ENCODE measurements at places on chromosomes 1 and 21. TPM values are rescaled to one million over a fixed set of nuclear protein-coding genes. Genes with fewer than 3 reads are reported as not detected.

DNA sequence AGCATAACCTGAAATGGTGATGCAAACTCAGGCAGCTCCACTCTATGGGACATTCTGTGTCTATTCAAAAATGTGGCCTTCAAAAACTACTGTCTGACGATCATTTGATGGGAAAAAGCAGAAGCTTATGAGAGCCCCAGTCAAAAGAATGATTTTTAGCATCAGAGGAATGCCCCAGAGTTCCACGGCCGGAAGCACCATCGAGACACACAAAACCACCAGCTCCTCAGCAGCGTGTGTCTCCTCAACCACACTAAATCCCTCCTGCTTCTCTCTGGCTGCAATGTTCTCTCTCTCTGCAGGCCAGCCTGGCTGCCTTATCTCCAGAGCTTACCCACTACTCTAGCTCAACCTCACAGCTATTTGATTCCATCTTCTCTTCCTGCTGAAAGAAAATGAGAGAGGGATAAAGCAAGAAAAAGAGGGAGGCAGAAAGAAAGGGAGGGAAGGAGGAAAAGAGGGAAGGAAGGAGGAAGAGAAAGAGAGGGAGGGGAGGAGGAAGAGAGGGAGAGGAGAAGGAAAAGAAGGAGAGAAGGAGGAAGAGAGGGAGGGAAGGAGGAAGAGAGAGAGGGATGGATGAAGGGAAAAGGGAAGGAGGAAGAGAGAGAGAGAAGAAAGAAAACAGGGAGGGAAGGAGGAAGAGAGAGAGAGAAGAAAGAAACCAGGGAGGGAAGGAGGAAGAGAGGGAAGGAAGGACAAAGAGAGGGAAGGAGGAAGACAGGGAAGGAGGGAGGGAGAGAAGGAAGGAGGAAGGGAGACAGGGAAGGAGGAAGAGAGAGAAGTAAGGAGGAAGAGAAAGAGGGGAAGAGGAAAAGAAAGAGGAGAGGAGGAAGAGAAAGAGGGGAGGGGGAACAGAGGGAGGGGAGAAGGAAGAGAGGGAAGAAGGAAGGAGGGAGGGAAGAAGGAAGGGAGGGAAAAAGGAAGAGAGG is 33.5 kb upstream of the LAPTM5 start:
- DNase-seq: no peak

DNA sequence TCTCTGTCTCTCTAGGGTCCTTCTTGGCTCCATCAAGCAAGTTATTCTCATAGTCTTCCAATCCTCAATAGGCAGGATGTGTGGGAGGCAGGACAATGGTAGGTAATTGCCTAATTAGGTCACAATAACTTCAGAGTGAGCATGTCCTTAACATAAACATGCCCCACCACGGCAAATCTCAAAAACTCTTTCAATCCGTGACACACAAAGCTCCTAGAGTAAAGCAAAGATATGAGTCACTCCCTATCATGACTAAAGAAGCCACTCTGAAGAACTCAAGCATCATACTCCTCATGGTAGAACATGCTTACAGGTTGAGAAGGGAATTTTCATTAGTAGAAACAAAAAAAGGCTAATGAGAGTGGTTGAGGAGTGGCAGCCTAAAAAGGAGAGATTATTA is 4.9 kb downstream of the HAO2 start:
- DNase-seq: no peak

GRCh38 chr21:45493401-45494001 is 48.7 kb downstream of the SLC19A1 start:
- no peak for DNase-seq

- no peak for DNase-seq
Observed at GRCh38 chr1:214494706-214495105, 56.7 kb downstream of the PTPN14 start.

GRCh38 chr1:101158424-101158823 is 78.4 kb upstream of the S1PR1 start:
- DNase-seq: no peak

GRCh38 chr21:38861989-38862683 is 56.4 kb downstream of the ETS2 start:
- no peak for DNase-seq

DNA sequence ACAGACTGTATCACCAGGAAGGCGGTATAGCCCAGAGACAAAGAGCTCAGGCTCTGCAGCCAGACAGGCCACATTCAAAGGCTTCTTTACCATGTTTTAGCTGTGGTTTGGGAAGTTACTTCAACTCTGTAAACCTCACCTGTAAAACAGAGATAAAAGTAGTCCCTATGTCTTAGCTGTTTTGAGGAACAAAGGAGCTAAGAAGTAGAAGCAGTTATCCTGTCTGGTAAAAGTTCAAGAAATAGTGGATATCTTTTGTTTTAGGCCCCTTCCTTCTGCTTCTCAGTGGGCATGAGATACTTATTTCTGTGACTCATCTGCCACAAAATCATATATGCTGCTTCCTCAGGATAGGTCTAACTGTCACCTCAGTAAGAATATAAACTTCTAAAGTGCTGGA is 6.5 kb downstream of the CD34 start:
- no peak for DNase-seq

- no peak for DNase-seq
Observed at GRCh38 chr1:81439046-81439823, 361.5 kb upstream of the ADGRL2 start.

- DNase-seq: no peak
Observed at GRCh38 chr1:154746622-154747299, 123.3 kb downstream of the KCNN3 start.

DNA sequence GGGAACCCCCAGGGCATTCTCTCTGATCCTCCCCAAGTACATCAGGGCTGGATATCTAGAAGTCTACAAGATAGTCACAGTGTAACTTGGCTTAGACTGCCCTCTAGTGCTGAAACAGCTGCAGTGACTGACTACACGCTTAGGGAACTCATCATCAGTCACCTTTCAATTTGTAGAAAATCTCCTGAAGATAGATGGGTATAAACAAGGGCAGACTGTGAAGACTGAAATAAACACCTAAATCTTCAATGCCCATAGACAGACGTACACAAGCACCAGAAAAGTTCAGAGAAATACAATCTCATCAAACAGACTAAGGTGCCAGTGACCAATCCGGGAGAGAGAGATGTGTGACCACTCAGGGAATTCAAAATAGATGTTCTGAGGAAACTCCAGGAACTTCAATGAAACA is 46.6 kb downstream of the PACC1 start:
- DNase-seq: no peak

DNA sequence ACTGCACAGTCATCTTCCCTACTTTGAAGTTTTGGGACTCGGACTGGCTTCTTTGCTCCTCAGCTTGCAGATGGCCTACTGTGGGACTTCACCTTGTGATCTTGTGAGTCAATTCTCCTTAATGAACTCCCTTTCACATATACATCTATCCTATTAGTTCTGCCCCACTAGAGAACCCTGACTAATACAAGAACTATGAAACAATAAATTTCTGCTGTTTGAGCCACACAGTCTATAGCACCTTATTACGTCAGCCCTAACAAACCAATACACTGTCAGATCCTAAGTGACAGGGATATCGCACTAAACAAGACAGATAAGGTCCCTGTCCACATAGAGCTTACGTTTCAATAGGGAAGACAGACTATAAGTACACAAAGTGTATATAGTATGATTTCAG is 120.1 kb downstream of the PLPP3 start:
- no peak for DNase-seq

DNA sequence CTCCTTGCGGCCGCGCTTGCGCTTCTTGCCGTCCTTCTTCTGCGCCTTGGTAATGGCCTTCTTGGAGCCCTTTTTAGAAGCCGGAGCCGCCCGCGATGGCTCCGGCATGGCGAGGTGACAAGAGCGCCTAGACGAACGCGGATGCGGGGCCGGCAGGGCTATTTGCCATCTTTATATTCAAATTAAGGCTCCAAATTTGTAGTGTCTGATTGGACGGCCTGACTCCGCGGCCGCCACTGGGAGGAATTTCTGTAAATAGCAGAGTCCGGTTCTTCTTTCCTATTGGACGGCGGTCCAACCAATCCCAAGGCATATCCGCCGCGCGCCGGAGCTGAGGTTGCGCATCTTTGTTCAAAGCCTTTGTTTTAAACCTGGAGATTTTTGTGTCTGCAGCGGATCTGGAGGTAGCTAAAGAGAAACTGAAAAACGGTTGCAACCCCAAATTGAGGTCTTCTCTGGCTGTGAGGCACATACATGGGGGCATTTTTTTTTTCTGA is 22.6 kb upstream of the RNF187 start:
- DNase-seq: peak; percentile 71

DNA sequence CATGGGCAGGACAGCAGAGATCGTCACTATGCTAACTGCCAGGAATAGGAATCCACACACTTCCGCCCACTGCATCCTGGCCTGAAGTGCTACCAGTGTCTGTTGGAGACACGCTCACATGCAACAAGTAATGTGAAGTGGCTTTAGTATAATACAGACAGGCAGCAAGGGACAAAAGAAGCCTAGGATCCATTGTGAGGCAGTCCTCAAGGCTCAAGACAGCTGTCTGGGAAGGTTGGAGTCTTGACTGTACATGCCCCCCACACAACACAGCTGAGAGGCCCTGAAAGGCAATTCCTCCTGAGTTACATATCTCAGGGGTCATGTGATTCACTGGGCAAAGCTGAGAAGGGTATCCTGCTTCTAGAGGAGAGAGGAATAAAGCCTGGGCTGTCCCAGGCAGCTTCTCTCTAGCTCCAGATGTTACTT is 39.9 kb upstream of the CD1D start:
- no peak for DNase-seq

GRCh38 chr1:56545711-56546110 is 33.7 kb downstream of the PLPP3 start:
- no peak for DNase-seq

DNA sequence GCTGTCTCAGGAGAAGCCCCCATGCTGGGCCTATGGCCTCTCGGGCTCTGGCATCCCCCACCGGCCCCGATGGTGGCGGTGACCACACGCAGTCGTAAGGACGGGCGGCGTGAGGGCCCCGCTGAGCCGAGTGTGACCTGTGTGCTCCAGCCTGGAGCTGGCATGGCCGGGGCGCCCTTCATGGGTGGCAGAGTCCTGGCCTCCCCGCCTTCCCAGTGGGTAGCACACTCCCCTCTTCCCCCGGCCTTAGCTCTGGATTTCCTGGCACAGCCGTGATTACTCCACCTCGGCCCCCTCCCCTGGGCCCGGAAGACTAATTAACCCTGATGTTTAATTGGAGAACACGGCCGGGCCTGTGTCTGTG is 44.6 kb downstream of the SLX9 start:
- DNase-seq: no peak

GRCh38 chr1:59769736-59770095 is 45.0 kb upstream of the HOOK1 start:
- no peak for DNase-seq

DNA sequence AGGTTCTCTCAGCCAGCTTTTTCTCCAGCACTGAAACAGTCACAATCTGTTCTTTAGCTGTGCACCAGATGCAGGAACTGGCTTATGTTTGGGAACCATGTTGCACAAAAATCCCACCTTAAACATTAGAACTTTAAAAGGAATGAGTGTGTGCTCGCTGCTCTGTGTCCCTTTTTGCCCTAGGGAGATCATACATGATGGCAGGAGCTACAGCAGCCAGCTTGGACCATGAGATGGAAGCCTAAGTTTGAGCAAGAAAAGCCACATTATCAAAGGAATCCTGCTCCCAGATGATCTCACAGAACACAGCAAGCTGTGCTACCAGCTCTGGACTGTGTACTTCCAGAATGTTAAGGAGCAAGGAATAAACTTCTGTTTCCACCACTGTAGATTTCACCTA is 3.5 kb downstream of the ZBTB17 start:
- no peak for DNase-seq

DNA sequence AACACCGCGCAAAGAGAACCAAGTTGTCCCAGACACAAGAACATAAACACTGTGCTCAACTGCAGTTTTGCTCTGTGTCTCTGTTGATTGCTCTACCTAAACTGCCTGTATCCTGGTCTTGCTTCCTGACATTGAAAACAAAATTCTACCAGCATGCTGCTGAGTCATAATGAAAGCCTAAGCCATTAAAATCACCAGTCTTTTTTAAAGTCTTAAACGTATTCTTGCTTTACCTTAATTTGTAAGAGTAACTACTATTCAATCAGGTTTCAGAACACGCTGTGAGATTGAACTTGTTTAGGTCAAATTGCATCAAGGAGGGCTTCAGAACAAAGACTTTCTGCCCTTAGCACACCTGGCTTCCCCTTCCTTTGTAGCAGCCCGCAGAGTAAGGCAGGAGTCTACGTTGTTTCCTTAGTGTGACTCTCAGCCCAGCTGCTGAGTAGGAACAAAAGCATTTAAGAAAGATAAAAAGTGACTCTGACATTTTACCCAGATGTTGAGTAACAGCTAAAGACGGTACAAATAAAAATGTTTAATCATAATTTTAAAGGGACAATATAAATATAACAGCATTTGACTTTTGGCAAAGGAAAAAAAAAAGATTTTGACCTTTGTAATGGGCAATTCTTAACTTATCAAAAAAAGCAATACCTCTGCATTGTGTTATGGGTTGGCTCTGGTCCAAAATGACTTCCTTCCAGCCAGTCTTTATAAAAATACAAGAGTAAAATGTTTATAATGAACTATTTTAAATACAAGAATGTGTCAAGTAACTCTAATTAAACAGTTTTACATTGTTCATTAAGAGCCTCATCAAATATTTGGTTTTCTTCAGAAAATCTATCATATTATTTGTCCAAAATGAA is 186.9 kb upstream of the ADGRL4 start:
- no peak for DNase-seq

Gene HCRTR1
- total RNA-seq: 0.98 TPM

Gene FCGR1A
- total RNA-seq: not detected

Gene CR1
- total RNA-seq: 0.09 TPM

Gene SELENON
- 72.8 TPM for total RNA-seq

Gene SUSD4
- total RNA-seq: 0.49 TPM

Gene SPRR5
- not detected for total RNA-seq

Gene EXO1
- total RNA-seq: 9.4 TPM

Gene USP21
- 47.4 TPM for total RNA-seq

Gene RNU1-1
- total RNA-seq: 3,945 TPM

Gene IFNLR1
- 13.0 TPM for total RNA-seq

Gene PHACTR4
- total RNA-seq: 67.5 TPM
